ENCODE measurements at places on chromosomes 7 and 10. TPM values are rescaled to one million over a fixed set of nuclear protein-coding genes. Genes with fewer than 3 reads are reported as not detected.
A peak's percentile ranks its signal among the peaks of the same experiment; 100 is the strongest.

NEURL1 gene
- 0.25 TPM for total RNA-seq

GRCh38 chr7:24911213-24911603, 68.8 kb downstream of the OSBPL3 start:
- DNase-seq, result no peak

SEC31B gene
- 4.9 TPM for total RNA-seq

DNA sequence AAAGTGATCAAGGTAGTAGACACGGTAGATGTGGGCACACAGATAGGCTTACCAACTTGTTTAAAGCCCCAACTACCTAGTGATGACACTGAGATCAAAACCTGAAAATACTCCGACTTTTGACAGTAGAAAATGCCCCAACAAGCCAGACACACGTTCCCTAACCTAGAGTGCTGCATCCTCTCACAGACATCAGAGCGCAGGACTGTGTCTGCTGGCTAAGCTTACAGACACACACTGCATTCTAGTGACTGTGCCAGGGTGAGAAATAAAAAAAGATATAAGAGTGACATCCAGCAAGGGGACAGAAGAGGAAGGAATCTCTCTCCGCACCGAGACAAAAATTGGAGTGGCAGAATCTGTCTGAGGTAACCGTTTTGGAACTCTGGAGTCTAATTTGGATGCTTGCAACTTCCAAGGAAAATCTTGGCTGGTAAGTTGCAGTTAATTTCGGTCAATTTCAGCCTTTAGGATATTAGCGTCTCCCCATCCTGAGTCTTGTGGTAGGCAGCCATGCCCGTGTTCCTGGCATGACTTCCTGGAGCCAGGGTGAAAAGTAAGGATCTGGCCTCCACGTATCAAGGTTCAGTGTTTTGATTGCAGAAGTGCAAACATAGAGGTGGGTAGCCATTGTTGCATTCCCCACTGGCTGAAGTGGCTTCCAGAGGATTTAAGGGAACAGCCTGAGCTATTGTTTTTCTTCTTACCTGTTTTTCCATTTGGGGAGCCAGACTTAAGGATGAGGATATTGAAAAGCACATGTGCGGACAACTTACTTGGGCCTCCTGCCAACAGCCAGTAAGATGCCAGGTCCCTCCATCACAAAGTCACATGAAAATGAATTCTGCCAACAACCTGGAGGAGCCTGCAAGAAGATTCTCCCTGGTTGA, 124.1 kb downstream of the SMURF1 start:
- no peak for DNase-seq

GRCh38 chr7:155541986-155542675, 4.2 kb downstream of the CNPY1 start:
- DNase-seq, result no peak

DNA sequence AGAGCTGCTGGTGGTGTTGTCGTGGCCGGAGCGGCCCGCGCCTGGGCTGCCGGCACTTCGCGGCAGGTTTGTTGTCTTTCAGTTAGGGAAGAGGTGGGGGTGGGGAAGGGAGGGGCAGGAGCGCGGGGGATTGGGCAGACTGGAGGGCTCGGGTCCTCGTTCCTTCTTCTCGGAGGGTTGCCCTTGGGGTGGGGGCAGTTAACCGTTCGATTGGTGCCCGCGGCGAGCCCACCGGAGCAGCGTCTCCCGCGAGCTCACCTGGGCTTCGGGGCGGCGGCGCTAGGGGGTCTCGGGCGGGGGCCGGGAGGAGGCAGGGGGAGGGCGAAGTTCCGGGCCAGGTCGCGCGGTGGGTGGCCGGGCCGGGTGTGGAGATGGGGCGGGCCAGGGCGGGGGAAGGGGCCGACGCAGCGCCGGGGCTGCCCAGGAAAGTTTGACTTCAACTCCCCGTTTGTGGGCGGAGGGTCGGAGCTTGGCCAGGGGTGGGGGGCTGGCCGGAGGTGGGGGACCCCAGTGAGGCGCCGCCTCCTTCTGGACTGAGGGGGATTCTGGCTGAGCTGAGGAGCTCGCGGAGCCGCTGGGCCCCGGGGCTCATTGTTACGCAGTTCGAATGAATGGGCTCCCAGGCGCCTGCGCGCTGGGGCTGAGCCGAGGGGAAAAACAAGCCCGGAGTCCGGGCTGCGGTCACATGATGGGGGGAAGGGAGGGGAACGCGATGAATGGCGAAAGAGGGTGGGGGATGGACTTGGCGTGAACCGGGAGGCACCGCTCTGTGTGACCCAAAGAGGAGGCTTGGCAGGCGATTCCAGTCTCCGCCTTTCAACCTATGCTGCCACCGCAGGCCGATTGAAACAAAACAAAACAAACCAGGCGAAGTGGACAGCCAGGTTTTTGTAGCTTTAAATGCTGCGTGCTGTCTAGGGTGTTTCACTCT, 582 bp downstream of the HBP1 start:
- peak; percentile 99 for DNase-seq

AFAP1L2 gene
- total RNA-seq, result 0.86 TPM

All from right lobe of liver (tissue), 6 donors.